ENCODE measurements at places on chromosomes 3 and 15.

- no peak for DNase-seq
These were observed at the start of gene BCL2A1 for GRCh38 chr15:79970624-79971434. Gene BCL2A1, minus strand, starts transcription at chr15:79971196. Its CDS starts 77 bp downstream, at chr15:79971119.

GRCh38 chr3:108822123-108822897, at the start of gene TRAT1:
Gene TRAT1, plus strand, starts transcription at chr3:108822786. Its CDS starts 142 bp downstream, at chr3:108822928.
- no peak for DNase-seq

- no peak for DNase-seq
These were observed 165.2 kb downstream of the RORA start for GRCh38 chr15:61063875-61064320.

- DNase-seq, result no peak
These were observed 161.3 kb downstream of the ABHD5 start for GRCh38 chr3:43852066-43852465.

DNA sequence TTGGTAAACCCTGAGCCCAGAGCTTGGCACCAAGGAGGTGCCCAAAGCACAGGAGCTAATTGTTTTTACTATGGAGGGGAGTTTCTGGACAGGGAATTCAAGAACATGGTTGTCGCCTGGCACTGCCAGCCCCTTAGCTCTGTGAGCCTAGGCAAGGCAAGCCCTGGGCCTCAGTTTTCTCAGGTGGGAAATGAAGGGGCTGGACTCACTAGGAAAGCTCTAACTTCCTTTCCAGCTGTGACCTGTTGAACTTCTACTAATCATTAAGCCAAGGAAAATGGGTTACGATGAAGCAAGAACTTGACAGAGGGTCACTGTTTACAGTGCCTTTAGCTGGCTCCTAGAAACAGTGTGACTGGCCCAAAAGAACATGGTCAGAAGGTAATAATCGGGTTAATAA, 277.2 kb downstream of the SHQ1 start:
- no peak for DNase-seq

- no peak for DNase-seq
These were observed 26.5 kb upstream of the RYK start for GRCh38 chr3:134277066-134277660.

GRCh38 chr3:130515755-130516154, 1.2 kb upstream of the COL6A6 start:
- no peak for DNase-seq

DNA sequence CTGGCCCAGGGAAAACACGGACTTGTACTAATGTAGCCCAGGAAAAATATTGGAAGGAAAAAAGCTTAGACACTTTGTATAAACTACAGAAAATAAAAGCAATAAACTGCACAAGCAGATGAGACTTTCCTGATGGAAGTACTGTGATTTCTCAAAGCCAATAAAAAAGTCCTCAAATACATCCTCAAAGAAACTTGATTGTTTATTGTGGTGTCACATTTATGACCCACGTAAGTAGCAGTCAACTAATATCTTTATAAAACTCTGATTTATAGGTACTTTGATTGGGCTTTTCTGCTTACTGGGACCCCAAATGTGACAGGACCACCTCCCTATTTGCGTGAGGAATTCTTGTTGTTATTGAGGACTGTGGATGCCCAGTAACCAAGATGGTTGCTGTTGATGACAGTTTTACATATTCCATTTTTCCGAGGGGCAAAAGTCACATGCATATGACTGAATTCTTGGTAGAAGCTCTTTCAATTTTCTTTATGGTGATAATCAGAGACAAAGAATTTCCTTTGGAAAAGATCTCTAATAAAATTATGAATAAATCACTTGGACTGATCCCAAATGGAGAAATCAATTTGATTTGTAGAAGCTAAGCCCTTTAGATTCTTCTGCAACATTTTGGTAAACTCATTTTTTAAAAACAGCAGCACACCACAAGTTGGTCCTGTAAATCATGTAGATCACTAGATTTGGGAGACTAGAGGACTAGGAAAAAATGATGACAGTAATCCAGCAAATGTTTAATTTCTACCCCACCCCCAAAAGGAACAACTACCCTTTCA, 159.0 kb upstream of the TSC22D2 start:
- no peak for DNase-seq

GRCh38 chr15:100901702-100902435, 17.3 kb upstream of the LRRK1 start:
- DNase-seq, result peak; percentile 68

GRCh38 chr3:184596886-184597575, 35.4 kb downstream of the EPHB3 start:
- peak; percentile 23 for DNase-seq

DNA sequence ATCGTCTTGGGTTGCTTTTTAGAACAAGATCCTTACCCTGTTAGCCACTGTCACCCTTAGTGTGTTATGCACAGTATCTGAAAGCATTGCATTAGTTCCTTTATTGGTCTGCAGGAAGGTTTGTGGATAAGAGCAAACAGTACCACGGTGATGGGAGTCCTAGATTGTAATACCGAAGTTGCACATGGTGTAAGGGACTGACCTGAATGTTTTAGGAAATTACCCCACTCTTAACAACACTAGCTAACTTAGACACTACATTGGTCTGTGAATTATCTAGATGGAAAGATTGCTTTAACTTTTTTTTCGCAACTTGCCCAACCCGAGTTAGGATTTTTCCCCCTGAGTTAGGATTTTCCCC, 1.3 kb downstream of the STT3B start:
- DNase-seq, result no peak
